ENCODE measurements at places on chromosomes 7 and 10.

DNA sequence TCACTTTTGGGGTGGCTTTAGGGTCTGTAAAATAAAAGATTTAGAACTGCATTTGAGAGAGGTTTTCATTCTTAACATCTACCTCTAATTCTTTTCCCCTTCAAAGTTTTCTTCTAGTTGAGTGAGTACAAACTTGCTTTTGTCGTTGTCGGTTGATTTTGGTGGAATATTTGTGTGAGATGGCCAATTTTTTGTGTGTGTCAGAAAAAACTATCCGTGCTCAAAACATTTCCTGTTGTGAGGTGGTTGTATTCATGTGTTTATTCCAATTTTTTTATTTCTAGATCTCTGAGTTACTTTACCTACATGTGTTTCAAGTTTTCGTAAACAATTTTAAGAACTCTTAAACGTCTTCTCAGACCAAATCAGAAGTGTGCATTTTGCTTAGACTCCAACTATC lies 1.6 kb downstream of the AHR start:
- no peaks in the 10 kb centered on the region for H3K27me3 ChIP-seq
- DNase-seq, result no peak
- peaks cover 34% of the 10 kb centered on the region for H3K4me1 ChIP-seq
- peak overlapping the region; percentile 95 for H3K27ac ChIP-seq

DNA sequence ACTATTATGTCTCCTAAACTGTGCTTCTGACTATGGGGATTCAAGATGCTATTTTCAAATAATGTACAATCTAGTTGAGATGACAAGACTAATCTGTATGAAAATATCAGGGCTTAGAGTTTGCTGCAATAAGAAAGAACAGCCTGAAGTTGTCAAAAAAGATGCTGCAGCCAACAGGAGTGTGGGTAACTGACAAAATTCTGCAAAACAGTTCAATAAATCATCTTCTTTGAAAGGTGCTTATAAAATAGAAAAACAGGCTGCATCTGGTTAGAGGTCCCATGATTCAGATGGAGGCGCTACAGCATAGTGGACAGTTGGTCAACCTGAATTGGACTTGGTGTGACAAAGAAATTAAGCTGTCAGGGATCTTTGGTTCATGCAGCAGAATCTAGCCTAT lies 511.0 kb downstream of the XPNPEP1 start:
- no peak overlapping the region for H3K4me3 ChIP-seq
- no peaks in the 10 kb centered on the region for H3K27me3 ChIP-seq
- H3K36me3 ChIP-seq, result no peaks in the 10 kb centered on the region
- no peak overlapping the region for H3K27ac ChIP-seq

GRCh38 chr7:96080027-96080426 lies 241.9 kb downstream of the SLC25A13 start:
- H3K27me3 ChIP-seq, result peaks cover 45% of the 10 kb centered on the region
- no peak for DNase-seq
- no peak overlapping the region for H3K4me3 ChIP-seq
- no peak overlapping the region for H3K27ac ChIP-seq

GRCh38 chr7:3520206-3520605 lies 219.2 kb downstream of the SDK1 start:
- H3K36me3 ChIP-seq, result no peaks in the 10 kb centered on the region
- no peak overlapping the region for H3K4me3 ChIP-seq
- no peak overlapping the region for H3K27ac ChIP-seq

GRCh38 chr10:6136215-6137201 lies 47.7 kb downstream of the RBM17 start:
- H3K4me3 ChIP-seq, result peak overlapping the region; percentile 38
- DNase-seq, result peak; percentile 32
- no peaks in the 10 kb centered on the region for H3K36me3 ChIP-seq
- H3K4me1 ChIP-seq, result peaks cover 55% of the 10 kb centered on the region
- peak overlapping the region; percentile 84 for H3K27ac ChIP-seq
- H3K27me3 ChIP-seq, result peaks cover 11% of the 10 kb centered on the region

GRCh38 chr10:79132681-79133381 lies 64.1 kb downstream of the ZMIZ1 start:
- H3K4me1 ChIP-seq, result peaks cover 34% of the 10 kb centered on the region
- DNase-seq, result no peak
- H3K27me3 ChIP-seq, result no peaks in the 10 kb centered on the region
- H3K4me3 ChIP-seq, result no peak overlapping the region
- no peak overlapping the region for H3K27ac ChIP-seq
- H3K36me3 ChIP-seq, result no peaks in the 10 kb centered on the region

GRCh38 chr7:140678816-140679130 lies 6.0 kb downstream of the ADCK2 start:
- peaks cover 22% of the 10 kb centered on the region for H3K4me1 ChIP-seq
- no peak overlapping the region for H3K27ac ChIP-seq
- H3K4me3 ChIP-seq, result no peak overlapping the region
- peaks cover 56% of the 10 kb centered on the region for H3K36me3 ChIP-seq
- H3K27me3 ChIP-seq, result no peaks in the 10 kb centered on the region

All from activated T-helper 2 cell treated with anti-CD3 and anti-CD28 coated beads, Interferon-gamma antibody, Interleukin-2, Interleukin-4, amounts not matched to agents 10 μg/mL and 5 μg/mL and 100 μg/mL, durations not matched to agents 14 hours and 24 hours and 36 hours (primary cell).